ENCODE measurements at places on chromosomes 3 and 15.

DNA sequence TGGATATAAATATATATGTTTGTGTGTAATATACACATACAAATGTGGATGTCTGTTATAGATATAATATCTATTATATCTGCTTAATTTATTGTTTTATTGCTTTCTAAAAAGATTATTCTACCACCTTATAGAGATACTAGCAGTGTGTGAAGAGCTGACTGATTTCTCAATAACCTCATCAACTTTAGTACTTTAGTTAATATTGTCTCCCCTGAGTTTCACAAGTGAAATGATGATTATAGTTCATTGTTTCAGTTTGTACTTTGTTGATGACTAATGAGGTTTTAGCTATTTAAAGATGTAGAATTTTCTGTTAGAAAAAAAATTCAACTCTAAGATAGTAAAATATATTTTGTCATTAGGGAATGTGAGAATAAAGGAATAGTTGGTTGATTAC is 11.4 kb downstream of the RSRC1 start:
- DNase-seq, result no peak

DNA sequence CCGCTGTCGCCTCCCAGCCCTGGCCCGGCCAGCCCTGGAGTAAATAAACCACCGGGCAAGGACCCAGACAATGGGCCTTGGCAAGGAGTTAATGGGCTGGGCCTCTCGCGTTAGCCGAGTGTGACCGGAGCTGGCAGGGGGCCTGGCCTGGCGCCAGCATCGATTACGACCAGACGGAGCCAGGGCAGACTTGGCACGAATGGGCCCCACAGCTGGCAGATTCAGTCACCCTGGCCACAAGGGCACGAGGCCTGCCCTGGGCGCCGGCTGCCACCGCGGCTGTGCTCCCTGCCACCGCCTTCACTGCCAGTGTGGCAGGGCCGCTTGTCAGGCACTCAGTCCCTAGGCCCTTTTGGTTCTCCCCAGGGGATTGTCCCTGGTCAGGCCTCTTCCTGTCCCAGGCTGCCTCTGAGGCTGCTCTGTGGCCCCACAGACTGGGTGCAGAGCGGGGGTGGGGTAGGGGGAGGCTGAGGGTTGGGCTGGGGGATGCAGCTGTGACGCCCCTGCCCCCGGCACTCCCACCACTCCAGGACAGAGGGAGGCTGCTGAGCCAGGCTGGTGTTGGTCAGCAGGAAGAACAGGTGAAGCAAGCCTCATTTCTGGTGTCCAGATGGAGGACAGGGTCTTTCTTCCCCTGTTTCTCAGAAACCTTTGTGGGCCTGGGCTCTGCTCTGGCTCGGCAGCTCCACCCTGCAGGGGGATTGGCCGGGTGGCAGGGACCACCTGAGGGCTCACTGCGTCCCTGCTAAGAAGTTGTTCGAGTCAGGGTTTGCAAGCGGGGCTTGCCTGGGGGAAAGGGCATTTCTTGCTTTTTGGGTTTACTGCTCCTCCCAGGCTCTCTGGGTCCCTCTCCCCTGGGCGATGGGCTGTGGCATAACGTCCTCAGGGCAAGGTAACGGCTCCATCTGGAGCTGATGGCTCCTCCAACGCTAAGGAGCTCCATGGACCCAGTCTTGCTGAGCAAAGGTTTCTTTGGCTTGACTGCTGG is 30.5 kb upstream of the SRP14 start:
- DNase-seq, result no peak

- no peak for DNase-seq
Observed at GRCh38 chr15:59274126-59274970, 67.7 kb downstream of the LDHAL6B start.

GRCh38 chr15:100890051-100890720 is 10.6 kb downstream of the ALDH1A3 start:
- no peak for DNase-seq

DNA sequence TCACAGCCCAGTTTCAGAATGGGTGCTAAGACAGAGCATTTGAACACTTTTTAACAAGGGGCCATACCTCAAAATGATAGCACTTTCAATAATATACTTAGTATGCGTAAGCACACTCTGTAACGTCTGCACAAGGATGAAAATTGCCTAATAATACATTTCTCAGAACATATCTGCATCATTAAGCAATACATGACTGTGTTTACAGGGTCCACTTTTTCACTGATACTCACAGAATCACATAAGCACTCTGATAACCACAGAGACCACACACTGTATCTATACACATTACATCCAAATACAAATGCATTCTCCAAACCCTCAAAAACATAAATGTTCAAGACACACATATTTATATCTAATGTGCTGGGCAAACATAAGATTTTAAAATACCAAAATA is 79.8 kb downstream of the NR1I2 start:
- DNase-seq, result no peak

GRCh38 chr3:22526266-22526837 is 676.8 kb upstream of the UBE2E2 start:
- no peak for DNase-seq

- DNase-seq, result no peak
Observed at GRCh38 chr3:109430911-109431563, 93.7 kb upstream of the DPPA4 start.

- DNase-seq, result no peak
Observed at GRCh38 chr3:53196575-53197407, 35.8 kb downstream of the PRKCD start.

DNA sequence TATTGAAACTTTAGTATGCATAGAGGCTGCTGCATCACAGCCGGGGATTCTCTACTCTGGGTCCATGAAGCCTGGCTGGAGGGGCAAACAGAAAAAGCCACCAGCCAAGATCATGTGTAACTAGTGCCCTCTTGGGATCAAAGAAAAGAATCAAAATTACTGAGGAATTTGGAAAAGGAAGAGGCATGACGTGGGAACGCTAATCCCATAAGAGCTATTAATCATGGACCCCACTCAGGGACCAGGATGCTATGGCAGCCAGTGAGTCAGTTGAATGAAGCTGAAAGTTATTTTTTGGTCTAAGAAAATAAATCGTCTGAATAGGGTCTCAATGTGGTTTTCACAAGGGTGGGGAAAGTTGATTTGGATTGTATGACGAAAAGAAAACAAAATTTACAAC is 1165.1 kb downstream of the ROBO2 start:
- no peak for DNase-seq

DNA sequence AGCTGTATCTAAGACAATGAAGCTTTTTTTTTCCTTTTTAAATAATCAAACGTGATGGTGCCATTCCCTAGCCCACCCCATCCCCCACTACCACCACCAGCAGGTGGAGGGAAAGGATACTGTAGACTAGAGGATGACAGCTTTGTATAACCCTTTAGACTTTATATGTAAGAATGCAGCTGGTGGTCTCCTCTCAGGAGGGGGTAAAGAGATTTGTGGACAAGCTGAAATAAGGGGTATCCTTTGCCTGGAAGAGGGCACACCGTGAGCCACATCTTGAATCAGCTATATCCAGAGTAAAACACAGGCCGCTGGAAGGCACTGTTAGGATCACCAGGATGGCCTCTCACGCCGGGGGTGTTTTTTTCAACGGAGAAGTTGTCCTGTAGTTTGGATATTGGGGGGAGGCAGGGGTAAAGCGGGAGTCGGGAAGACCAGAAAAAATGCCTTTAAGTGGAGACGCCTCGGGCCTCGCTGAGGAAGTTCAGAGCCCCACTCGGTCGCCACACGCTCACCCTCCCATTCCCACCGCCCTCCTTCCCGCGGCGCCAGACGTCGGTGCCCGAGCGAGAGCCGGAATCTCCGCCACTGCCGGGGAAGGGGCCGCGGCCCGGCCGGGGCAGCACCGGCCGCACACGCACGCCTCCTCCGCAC is 986 bp downstream of the KPNA4 start:
- DNase-seq, result no peak

DNA sequence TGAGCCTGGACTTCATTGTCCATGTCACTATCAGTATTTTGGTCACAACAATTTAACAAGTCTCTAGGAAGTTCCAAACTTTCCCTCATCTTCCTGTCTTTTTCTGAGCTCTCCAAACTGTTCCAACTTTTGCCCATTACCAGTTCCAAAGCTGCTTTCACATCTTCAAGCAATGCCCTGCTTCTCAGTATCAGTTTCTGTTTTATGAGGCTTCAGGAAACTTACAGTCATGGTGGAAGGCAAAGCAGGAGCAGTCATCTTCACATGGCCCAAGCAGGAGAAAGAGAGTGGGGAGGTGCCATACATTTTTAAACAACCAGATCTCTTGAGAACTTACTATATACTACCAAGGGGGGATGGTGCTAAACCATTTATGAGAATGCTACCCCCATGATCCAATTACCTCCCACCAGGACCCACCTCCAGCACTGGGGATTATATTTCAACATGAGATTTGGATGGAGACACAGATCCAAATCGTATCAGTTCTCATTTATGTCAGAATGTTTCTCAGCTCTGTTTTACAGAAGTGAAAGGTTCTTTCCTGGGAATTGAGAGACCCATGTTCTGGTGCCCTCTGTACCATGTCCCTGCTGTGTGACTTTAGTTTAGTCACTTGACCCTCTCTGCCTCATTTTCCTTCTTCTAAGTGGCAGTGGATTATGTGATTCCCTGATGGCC is 169.7 kb downstream of the PLCL2 start:
- DNase-seq, result no peak

DNA sequence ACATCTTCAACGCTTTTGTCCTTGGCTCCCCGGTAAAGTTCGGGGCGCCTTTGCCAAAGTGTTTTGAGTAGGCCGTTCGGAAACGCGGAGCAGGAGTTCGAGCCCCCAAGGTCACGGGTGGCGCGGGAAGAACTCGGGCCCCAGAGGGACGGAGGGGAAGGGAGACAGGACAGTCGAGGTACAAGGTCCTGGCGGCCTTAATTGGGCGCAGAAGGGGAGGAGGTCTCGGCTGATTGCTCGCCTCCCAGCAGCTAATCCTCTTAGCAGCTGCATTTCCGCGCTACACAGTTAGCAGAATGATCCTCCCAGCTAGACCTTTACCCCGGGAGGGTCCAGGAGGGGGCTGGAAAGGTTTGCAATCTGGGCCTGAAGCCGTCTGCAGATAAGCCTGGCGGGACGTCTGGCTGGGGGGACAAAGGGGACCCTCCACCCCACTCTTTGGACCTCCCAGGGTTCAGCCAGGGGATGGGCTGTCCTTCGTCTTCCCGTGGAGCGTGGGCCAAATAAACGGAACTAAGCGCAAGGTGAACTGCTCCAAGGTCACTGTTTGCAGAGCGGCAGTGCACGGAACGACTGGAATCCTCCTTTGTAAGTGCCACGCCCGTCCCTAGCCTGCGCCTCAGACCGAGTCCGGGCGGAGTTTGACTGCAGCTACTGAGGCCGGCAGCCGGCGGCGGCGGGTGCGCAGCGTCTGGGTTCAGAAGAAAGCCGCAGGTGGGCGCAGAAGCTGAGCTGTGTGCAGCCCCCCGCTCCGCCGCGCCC is 7.2 kb downstream of the EOMES start:
- DNase-seq, result no peak

DNA sequence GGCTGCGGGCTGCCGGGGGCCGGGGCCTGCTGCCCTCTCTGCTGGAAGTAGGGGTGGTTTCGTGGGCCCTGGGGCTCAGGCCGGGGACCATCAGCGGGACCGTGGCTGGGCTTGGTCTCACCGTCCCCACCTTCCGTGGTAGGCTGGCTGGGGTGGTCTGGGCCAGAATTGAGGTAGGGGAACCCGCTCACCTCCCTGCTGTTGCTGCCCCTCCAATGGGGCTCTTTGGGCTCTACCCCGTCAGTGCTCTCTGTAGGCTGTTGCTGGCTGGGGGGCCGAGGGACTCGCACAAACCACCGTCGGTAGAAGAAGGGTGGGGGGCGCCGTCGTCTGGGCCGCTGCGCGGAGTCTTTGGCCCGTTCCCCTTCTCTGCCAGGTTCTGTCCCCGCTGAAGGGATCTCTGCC is 23.4 kb downstream of the RGMA start:
- no peak for DNase-seq

DNA sequence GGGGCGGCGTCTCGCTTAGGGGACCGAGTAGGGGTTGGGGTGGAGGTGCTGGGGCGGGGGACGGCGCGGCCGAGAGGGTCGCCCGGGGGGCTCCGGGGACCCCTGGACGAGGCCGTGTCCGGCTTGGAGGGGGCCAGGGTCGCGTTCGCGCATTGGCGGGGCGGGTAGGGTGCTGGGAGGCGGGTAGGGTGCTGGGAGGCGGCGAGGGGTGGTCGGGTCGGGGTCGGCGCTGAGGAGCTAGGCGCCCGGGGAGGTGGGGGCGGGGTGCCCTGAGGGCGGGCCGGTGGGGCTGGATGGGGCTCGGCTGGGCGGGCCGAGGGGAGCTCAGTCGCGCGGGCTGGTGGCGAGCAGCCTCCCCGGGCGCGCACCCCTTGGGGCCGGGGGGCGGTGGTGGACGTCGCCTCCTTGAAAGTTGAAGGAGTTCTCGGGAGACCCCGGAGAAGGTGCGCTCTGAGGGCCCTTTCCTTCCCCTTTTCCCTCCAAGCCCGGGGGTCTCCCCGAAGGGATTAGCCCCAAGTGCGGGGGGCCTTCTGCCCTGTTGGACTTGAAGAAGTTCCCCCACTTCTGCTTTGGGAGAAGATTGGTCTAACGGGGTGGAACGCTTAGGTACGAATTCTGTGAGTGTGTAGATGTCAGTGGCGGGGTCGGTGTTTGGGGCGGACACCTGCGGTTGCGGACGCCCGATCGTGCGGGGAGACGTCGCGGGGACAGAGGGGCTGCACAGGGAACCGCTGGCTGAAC is 543 bp downstream of the MEF2A start:
- no peak for DNase-seq

DNA sequence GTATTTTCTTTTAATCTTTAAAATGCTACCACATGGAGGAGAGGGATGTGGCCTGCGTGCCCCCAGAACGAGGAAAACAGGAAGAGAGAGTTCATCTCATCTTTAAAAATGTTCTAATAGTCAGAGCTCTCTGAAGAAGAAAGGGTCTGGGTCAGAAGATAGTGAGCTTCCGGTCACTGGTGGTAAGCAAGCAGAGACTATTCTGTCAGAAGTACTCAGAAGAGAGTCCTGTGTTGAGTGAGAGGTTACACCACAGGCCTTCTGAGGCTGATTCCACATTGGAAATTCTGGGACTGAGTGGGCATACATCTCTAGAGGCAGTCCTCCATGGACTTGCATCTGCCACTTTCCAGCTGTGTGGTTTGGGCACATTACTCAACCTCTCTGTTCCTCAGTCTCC is 82.2 kb upstream of the SLC6A1 start:
- no peak for DNase-seq

DNA sequence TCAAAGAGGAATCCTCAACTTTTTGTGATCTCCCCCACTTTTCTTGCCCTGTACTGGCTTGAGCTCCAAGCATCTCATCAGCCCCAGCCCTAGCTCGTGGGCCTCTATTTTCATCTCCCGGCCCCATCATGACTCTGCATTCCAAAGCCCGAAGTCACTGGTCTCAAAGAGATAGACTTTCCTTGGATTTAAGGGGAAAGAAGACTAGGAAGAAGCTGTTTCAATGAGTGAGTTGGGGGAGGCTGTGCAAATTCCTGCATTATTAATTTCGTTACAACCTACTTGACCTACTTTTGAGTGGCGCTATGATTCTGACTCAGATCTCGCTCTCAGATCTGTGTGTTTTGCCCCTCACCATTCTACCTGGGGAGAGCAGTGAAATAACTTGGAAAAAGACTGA is 266.6 kb upstream of the TBL1XR1 start:
- DNase-seq, result no peak

All from stimulated activated CD8-positive, alpha-beta memory T cell treated with anti-CD3 and anti-CD28 coated beads, Interleukin-7, amount 100 ng/mL, for 1 hour (primary cell).